Vagina (tissue), 2 donors: ENCODE measurements at places on chromosomes 12 and 14.

DNA sequence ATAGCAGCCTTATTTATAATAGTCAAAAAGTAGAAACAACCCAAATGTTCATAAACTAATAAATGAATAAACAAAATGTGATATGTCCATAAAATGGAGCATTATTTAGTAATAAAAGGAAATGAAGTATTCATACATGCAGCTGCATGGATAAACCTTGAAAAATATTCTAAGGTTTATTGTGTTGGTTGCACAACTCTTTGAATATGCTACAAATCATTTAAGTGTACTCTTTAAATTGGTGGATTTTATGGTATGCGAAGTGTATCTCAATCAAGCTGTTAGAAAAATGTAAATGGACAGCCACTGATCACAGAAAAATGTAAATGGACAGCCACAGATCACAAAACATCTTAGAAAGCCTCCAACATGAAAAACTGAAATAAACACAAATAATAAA is 73.2 kb upstream of the SLC38A4 start:
- H3K36me3 ChIP-seq = no peaks in the 10 kb centered on the region
- DNase-seq = no peak
- peaks cover 5% of the 10 kb centered on the region for H3K4me1 ChIP-seq
- no peaks in the 10 kb centered on the region for H3K27me3 ChIP-seq

- H3K36me3 ChIP-seq = peaks cover 63% of the 10 kb centered on the region
- no peak overlapping the region for H3K4me3 ChIP-seq
- H3K27me3 ChIP-seq = no peaks in the 10 kb centered on the region
- no peak for DNase-seq
- peak overlapping the region; percentile 72 for H3K27ac ChIP-seq
- H3K4me1 ChIP-seq = no peaks in the 10 kb centered on the region
These were observed 44.8 kb downstream of the FOXN4 start for GRCh38 chr12:109264095-109264942.

- DNase-seq = no peak
- H3K4me1 ChIP-seq = peaks cover 7% of the 10 kb centered on the region
- no peaks in the 10 kb centered on the region for H3K36me3 ChIP-seq
These were observed 54.6 kb upstream of the STON2 start for GRCh38 chr14:81454572-81455218.

GRCh38 chr14:63245893-63246292 is 41.6 kb downstream of the RHOJ start:
- peaks cover 34% of the 10 kb centered on the region for H3K4me1 ChIP-seq
- H3K27ac ChIP-seq = no peak overlapping the region
- no peaks in the 10 kb centered on the region for H3K27me3 ChIP-seq
- no peak for DNase-seq

DNA sequence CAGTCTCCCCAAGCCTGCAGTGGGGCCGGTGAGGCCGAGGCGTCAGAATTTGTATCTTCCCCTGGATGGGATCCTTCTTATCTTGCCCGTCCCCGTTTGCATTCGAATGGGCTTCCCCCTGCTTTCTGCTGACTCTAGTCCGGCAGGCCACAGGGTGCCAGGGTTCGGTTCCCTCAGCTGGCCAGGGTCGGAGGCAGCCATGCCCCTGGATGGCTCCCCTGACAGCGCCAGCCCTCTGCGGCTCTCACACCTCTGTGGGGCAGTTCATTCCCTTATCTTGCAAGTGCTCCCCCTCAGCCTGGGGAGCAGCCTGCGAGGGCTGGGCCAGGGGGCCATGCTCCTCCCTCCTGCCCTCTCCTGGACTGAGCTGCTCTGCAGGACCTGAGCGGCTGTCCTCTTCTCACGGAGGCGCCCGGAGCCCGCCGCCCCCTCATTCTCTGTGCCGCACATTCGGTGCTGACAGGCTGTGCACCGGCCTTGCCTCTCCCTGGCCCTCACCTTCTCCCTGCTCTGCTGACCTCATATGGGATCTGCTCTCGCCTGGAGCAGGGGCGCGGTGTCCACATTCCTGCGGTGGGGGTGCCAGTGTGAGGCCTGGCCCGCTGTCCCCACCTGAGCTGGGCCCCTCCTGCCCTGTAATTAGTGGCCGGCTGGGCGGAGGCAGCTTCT is 32.8 kb downstream of the KIF26A start:
- no peak for DNase-seq
- H3K36me3 ChIP-seq = no peaks in the 10 kb centered on the region
- H3K4me3 ChIP-seq = no peak overlapping the region
- H3K4me1 ChIP-seq = no peaks in the 10 kb centered on the region
- H3K27ac ChIP-seq = no peak overlapping the region
